ENCODE measurements at places on chromosomes 3 and 15. TPM values are rescaled to one million over a fixed set of nuclear protein-coding genes. Genes with fewer than 3 reads are reported as not detected.

The ULK3 gene
- total RNA-seq, result 113 TPM

DNA sequence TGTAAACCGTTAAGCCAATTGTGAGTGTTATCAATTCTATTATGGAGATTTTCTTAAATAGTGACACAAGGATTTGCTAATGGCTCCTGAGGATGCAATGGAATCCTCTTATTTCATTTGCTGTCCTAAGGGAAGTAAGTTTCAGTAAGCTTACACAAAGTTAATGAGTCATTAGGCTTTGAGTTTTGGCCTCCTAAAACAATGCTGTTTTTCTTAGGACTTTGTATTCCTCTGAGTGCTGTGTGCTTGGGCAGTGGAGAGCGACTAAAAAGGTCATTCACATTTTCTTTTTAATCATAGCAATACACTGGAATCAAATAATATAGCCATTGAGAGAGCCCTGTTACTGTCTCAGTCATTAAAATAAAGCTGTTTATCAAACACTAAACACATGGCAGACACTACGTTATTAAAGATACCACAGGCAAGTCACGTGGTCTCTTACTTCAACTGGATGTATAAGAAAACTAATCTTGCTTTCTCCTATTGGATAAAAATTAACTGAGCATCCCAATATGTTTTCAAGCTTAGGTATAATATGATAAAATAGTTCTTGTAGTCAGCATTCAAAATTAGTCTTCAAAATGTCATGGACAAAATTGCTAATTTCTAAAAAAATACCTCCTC lies 290.8 kb downstream of the NLGN1 start:
- no peak for DNase-seq

The CFAP100 gene
- total RNA-seq, result not detected

- no peak for DNase-seq
Measured at GRCh38 chr3:138938056-138938876, 8.7 kb downstream of the FOXL2 start.

GRCh38 chr3:194187233-194187944 lies 51.4 kb downstream of the HES1 start:
- no peak for DNase-seq

- no peak for DNase-seq
Measured at GRCh38 chr15:80695911-80696661, 976 bp downstream of the ABHD17C start.

The RYR3 gene
- total RNA-seq, result 0.31 TPM

The KLF15 gene
- total RNA-seq, result 1.9 TPM

- DNase-seq, result no peak
Measured at GRCh38 chr3:121835465-121835801, 424 bp downstream of the EAF2 start.

GRCh38 chr3:170603770-170604510 lies 18.1 kb upstream of the SLC7A14 start:
- DNase-seq, result no peak

The TMEM158 gene
- total RNA-seq, result 14.7 TPM

GRCh38 chr3:94071713-94072284 lies 8.9 kb downstream of the NSUN3 start:
- DNase-seq, result no peak

DNA sequence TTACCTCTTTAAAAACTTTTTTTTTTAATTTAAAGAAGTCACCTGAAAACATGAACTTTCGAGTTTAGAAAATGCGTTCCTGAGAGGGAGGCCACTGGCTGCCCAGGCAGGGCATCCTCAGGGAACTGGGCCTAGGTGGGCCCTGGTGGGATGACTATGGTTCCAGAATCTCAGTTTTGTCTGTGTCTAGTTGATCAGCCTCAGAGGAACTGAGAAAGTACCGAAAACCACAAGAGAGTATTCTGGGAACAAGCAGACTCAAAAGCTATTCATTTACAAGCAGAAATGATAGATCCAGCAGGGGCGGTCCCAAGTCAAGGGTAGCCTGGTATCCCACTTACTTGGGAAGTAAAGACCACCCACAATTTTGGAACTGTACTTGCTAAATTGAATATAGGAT lies 10.5 kb downstream of the WWTR1 start:
- DNase-seq, result no peak

DNA sequence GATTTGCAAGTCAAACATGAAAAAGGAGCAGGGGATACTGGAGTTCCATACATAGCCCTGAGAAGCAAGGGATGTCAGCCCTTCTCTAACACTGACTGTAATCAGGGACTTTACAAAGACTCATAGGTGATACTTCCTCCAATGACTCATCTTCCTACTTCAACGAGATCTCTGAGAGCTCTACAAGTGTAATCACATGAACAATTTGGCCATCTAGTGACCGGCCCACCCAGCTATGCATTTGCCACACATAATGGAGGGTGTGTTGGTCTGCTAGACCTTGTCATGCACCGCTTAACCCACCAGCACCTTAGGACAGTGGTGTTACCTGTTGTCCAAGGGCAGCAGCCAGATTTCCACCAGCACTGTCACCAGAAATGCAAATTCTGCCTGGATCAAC lies 75.3 kb downstream of the NCEH1 start:
- DNase-seq, result no peak

The GOLGA6A gene
- total RNA-seq, result not detected

DNA sequence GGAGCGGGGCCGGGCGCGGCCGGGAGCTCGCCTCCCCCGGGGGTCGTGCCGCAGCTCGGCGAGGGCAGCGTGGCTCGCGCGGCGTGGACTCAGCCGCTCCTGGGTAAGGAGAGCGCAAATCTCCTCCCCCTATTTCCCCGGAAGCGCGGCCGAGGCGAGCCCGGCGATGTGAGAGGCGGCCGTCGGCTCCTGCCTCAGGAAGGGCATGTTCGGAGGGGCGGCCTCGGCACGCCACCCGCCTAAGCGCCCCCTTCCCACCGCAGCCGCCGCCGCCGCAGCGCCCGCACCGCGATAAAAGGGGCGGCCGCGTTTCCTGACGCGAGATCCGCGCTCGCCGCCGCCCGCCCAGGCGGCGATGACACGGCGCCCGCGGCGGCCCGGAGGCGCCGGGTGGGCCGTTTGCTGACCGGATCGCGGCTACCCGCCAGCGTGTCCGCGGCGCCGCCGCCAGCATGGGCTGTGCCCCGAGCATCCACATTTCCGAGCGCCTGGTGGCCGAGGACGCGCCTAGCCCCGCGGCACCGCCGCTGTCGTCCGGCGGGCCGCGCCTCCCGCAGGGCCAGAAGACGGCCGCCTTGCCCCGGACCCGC lies at the start of gene PDE8A:
PDE8A (plus strand) TSS at position 146 of the 590 bp plus-strand sequence; CDS start at position 453, 307 bp downstream.
- DNase-seq, result no peak

DNA sequence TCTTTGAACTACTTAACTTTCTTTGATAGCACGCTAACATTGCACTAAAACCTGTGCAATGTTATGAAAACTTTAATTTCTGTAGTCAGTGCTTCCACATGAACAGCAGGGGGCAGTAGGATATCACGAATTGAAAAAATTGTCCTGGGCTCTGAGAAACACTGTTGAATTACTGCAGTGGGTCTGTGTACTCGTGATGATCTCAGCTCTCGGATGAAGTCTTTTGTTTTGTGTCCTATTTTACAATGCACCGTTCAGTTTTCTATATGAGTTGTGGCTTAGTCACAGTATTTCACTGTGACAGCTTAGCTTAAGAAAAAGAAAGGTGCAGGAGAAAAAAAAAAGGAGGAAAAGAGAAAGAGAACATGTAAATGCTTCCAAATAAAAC lies 141.3 kb upstream of the CCDC54 start:
- no peak for DNase-seq

The DNAH12 gene
- 0.03 TPM for total RNA-seq

DNA sequence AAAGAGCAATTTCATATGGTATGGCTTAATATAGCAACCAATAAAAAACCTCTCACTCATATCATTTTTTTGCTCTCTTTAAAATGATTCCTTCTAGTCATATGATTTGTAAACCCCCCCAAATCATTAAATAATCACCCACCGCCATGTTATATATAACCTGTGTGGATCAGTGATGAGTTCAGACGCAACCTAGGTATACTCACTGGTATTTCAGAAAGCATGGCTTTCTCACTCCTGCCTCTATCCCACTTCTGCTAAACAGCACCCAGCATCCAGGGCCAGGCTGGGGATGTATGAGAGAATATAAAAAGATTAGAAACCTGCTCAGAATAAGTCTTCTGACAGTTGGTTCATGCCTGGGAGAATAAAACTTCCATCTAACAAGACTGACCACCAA lies 172.3 kb upstream of the PRICKLE2 start:
- DNase-seq, result no peak

GRCh38 chr15:36676211-36676610 lies 96.8 kb downstream of the CDIN1 start:
- no peak for DNase-seq

The SCAANT1 gene
- total RNA-seq, result not detected

- DNase-seq, result no peak
Measured at GRCh38 chr15:70036585-70037291, 61.0 kb downstream of the TLE3 start.

- no peak for DNase-seq
Measured at GRCh38 chr3:154428286-154429206, 1.4 kb downstream of the GPR149 start.

GRCh38 chr3:128483657-128484403 lies 9.2 kb downstream of the GATA2 start:
- DNase-seq, result no peak

DNA sequence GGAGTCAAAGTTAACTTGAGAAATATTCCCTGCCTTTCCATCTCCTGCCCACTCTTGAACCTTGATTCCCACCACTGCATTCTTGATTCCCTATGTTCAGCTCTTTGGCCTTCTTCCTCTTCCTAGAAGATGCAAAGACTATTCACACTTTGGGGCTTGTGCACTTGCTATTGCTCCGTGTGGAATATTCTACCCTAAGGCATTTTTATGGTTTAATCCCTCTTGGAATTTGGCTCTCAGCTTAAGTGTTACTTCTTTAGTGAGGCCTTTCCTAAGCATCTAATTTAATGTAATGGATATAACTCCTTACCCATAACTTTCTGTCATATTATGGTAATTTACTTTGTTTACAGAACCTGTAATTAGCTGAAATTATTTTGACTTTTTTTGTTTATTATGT lies 318.9 kb upstream of the COL8A1 start:
- no peak for DNase-seq

The NMD3 gene
- 24.5 TPM for total RNA-seq

The EPHA3 gene
- 3.6 TPM for total RNA-seq

The CNTN4 gene
- 8.5 TPM for total RNA-seq

DNA sequence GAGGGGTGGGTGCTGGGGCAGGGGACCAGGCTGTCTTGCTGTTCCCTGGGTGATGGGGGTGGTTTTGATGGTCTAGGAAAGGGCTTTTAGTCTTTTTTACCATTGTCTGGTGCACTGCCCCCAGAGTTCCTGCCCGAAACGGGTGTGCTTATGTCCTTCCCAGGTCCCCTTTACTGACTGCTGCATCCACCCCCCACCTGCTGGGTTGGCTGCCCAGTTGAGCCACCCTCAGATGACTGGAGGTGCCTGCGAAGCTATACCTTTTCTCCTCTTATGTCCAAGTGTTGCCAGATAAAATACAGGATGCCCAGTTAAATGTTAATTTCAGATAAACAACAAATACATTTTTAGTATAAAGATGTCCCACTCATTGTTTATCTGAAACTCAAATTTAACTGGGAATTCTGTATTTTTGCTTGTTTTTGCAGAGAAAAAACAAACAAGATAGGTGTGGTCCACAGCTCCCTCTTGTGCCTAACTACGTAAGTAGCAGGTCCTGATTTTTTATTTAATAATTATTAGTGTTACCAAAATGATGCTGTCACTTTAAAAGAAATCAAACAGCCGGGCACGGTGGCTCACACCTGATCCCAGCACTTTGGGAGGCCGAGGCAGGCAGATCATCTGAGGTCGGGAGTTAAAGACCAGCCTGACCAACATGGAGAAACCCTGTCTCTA lies 6.1 kb upstream of the RPP14 start:
- DNase-seq, result no peak

DNA sequence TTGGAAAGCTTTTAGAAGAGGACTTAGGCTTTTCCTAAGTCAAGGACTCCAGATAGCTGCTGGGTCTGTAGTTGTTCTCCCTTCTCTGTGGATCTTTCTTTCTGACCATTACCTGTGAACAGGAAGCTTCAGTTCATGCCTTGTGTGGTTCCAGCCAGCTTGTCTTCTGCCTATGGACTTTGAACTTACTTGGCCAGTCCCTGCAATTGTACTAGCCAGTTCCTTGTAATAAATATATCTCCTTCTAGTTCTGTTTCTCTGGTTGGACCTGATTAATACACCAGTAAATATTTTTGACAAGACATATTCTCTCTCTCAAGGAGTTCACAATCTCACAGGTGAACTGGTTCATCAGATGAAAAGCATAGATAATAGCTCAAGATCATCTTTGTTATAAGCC lies 341.3 kb upstream of the DPPA4 start:
- no peak for DNase-seq

The GMNC gene
- total RNA-seq, result not detected

DNA sequence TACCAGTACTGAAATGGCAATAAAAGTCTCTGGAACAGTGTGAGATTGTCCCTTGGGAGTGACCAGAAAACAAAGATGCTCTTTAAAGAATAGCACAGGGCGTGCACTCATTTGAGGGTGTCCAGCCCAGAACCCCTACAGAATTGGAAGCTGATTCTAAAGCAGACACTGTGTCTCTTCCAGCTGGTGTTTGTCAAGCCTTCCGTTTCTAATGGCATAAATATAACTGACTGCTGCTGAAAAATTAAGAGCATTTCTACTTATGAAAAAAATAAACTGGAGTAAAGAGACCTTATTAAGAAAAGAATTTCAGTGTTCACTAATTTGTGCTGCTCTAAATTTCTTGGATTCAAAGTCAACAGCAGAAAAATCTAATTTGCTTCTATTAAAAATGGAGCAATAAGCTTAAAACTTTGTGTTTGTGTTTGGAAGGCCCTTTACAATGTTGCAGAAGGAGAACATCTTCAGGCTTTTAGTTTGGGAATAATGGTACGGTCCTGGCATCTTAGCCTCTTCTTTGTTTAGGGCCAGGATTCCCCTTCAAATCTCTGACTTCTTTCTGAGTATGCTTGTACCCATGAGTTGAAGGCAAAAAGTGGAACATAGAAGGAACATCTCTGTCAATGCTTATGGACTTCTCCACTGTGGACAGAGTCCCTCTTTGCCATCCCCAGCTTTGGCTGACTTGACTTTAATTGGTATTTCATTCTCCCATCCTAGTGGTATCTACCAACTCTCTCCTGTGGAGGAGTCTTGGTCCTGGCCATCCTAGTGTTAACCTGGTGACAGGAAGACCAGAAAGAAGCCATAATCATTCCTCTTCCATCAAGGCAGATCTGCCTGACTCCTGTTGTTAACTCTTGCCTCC lies 65.9 kb downstream of the THSD4 start:
- DNase-seq, result no peak

DNA sequence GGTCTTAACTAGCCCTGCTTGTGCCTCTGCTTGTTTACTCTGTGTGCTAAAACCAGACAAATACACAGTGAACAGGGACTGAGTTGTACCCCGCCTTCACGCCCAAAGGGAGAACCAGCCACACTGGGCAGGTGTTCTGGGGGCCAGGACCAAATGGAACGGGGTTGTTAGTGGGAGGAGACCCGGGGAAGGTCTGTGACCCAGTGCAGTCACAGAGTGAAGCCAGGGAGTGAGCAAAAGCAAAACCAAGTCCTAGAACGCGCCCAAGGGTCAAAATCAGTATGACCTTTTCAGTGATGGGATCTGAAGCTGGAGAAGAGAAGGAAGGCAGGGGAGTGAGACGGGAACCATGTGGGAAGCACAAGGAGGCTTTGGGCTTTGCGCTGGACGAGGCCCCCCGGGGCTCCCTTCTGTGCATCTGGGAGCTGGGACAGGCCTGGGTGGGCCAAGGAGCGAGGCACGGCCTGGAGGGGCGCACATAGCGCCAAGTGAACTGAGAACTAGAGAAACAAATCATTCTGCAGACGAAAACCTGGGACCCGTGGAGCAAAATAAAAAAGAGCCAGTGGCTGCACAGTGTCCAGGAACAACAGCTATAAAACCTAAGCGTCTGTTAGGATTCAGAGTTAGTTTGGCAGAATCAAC lies 78.3 kb upstream of the ALDH1A3 start:
- no peak for DNase-seq

The WDR82 gene
- total RNA-seq, result 58.7 TPM

The TRMT10C gene
- 30.1 TPM for total RNA-seq
